Cardiac ventricle fibroblast (primary cell): ENCODE measurements at places on chromosomes 11 and 22. TPM values are rescaled to one million over a fixed set of nuclear protein-coding genes. Genes with fewer than 3 reads are reported as not detected.

The SLC37A2 gene
- not detected in 2 replicates for total RNA-seq

The OR52N4 gene
- not detected in 2 replicates for total RNA-seq

The HIC2 gene
- 1.7 and 2.0 TPM in 2 replicates for total RNA-seq

The PACSIN2 gene
- total RNA-seq = 23.1 and 24.6 TPM in 2 replicates

The GGT5 gene
- 216 and 255 TPM in 2 replicates for total RNA-seq

The WNT7B gene
- 0.29 TPM in 1 of 2 replicates, not detected in the other for total RNA-seq

The FDX1 gene
- total RNA-seq = 10.0 and 13.7 TPM in 2 replicates

The MS4A6E gene
- not detected in 2 replicates for total RNA-seq

The SYT12 gene
- total RNA-seq = 2.2 and 3.1 TPM in 2 replicates

The KCNQ1 gene
- total RNA-seq = 0.10 and 0.25 TPM in 2 replicates

The SIRT3 gene
- total RNA-seq = 12.4 and 15.3 TPM in 2 replicates

The AKIP1 gene
- total RNA-seq = 28.8 and 33.4 TPM in 2 replicates

The OPCML gene
- total RNA-seq = not detected in 2 replicates

The SCGB1C1 gene
- total RNA-seq = not detected in 2 replicates

The OR52E8 gene
- not detected in 2 replicates for total RNA-seq

The SDHD gene
- 88.9 and 89.9 TPM in 2 replicates for total RNA-seq

The TPBGL gene
- total RNA-seq = 1.2 and 1.8 TPM in 2 replicates

The LRRC32 gene
- 53.3 and 59.0 TPM in 2 replicates for total RNA-seq

The VWA5A gene
- 15.9 and 18.0 TPM in 2 replicates for total RNA-seq

The OR5B21 gene
- total RNA-seq = not detected in 2 replicates

The ZFP91 gene
- total RNA-seq = 24.7 and 28.1 TPM in 2 replicates

The KRTAP5-2 gene
- total RNA-seq = not detected in 2 replicates

The OR51G1 gene
- not detected in 2 replicates for total RNA-seq

The MS4A13 gene
- not detected in 2 replicates for total RNA-seq

The MUC2 gene
- not detected in 2 replicates for total RNA-seq

The TSPAN18 gene
- 1.2 and 2.0 TPM in 2 replicates for total RNA-seq

The MRPL16 gene
- 36.2 and 36.4 TPM in 2 replicates for total RNA-seq

The OR8D4 gene
- total RNA-seq = not detected in 2 replicates

The OR4D5 gene
- not detected in 2 replicates for total RNA-seq

The OR51M1 gene
- total RNA-seq = not detected in 2 replicates

The SAA1 gene
- total RNA-seq = not detected in 2 replicates

The SHANK2 gene
- 0.29 and 0.62 TPM in 2 replicates for total RNA-seq

The PHF21B gene
- total RNA-seq = not detected in 2 replicates

The HBG2 gene
- total RNA-seq = not detected in 2 replicates

The FZD4 gene
- 34.6 and 36.8 TPM in 2 replicates for total RNA-seq

The CLCF1 gene
- 8.2 and 8.4 TPM in 2 replicates for total RNA-seq

The NCF4 gene
- not detected in 2 replicates for total RNA-seq

The SELENOH gene
- 99.1 and 104 TPM in 2 replicates for total RNA-seq

The APOA1 gene
- total RNA-seq = 0.34 and 0.87 TPM in 2 replicates

The TMEM45B gene
- not detected in 2 replicates for total RNA-seq

The CEND1 gene
- total RNA-seq = 0.49 and 0.94 TPM in 2 replicates

The KDELR3 gene
- total RNA-seq = 92.5 and 107 TPM in 2 replicates

The MCAM gene
- total RNA-seq = 153 and 177 TPM in 2 replicates

The PDE3B gene
- 4.4 and 4.7 TPM in 2 replicates for total RNA-seq

The OR5AP2 gene
- total RNA-seq = not detected in 2 replicates

The HORMAD2 gene
- total RNA-seq = not detected in 2 replicates

The CDC45 gene
- total RNA-seq = 0.69 and 4.5 TPM in 2 replicates
